SIG-M5 (cell line): ENCODE measurements at places on chromosomes 3 and 15.

DNA sequence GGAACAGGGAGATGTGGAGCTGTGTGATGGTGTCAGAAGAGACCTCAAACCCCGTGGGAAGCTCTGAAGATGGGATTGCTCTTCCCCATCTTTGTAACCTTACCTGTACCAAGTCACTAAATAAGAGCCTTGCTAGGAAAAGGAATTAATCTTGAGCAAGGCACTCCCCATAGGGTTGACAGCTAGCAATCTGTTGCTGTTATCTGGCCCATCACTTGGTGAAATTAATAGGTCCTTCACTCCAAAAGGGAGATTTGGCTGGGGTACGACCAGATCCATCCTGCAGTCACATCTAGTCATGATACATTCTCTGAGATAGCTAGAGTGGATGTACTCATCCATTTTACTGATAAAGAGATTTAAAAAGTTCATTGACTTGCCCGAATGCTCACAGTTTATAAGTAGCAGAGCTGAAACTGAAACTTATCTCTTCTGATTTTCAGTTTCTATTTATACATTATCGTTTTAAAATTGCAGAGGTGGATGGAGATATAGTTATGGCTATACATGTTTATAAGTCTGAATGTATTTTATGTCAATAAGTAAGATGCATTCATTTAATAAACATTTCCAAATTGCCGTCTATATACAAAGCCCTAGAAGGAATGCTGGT lies 299.1 kb upstream of the MCTP2 start:
- DNase-seq: no peak

- DNase-seq: no peak
Observed at GRCh38 chr15:39642011-39642640, 61.2 kb downstream of the THBS1 start.

DNA sequence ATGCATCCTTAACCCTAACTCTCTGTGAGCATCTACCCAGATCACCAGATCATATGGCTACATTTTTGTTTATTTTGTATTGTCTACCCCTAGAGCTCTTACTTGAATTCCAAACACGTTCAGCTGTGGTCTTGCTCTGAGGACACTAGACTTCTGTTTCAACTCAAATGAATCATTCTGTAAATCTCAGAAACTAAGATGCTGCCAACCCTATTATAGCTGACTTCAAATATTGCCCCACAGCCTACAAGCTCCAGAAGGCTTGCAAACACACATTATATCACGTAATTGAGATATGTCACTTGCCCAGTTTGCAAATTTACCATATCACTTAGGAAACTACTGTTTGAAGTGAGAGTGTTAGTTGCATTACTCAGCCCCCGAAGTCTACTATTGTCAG lies 426.2 kb upstream of the ARL6 start:
- DNase-seq: no peak

DNA sequence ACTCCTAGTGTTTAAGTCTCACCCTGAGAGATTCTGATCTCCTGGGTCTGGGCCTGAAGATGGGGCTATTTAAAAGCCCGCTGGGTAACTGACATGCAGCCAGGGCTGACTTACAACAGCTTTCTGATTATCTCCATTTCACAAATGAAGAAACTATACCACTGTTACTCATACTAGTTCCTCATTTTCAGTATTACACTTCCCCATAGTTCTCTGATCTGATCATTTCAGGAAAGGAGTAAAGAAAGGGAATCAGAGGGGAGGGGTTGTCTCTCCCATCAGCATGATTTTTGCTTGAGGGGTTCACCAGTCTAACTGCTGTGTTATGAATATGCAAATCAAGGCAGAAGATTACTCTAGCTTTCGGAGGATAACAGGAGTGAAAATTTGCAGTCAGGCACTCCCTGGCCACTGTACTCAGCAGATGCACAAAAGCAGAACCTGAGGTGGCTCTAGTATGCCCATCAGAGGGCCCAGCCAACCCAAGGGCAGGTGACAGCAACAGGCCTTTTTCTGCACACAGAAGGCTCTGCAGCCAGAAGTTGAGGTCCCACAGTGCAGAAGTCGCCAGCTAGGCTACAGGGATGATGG lies 59.4 kb downstream of the DAPK2 start:
- DNase-seq: peak; percentile 80

DNA sequence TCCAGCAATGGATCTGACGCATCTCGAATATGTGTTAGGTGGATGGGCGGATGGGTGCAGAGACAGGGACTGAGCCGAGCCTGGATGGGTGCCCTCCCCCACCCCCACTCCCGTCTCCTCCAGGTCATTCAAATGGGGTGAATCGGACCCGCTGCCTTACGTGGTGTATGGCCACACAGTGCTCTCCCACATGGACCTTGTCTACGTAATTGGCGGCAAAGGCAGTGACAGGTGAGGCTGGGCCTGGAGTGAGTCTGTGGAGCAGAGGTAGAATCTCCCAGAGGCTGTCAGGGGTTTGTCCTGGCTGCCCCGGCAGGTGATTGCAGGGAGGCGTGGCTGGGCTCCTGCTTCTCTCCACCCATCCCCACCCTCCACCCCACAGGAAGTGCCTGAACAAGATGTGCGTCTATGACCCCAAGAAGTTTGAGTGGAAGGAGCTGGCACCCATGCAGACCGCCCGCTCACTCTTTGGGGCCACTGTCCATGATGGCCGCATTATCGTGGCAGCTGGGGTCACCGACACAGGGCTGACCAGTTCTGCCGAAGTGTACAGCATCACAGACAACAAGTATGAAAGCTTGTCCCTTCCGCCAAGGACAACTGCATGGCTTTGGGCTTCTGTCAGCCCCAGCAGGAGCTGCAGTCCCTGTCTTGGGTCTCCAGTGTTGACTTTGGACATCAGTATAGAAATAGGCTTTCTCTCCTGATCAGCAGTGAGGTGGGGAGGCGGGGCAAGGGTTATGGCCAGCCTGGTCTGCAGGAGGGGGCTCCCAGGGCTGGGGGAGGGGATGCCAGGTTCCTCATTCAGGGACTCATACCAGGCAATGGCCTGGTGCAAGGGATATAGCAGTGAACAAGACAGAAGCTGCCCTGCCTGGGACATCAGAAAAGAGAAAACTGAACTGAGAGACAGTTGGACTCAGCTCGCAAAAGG lies 3.4 kb downstream of the KLHL40 start:
- DNase-seq: no peak

DNA sequence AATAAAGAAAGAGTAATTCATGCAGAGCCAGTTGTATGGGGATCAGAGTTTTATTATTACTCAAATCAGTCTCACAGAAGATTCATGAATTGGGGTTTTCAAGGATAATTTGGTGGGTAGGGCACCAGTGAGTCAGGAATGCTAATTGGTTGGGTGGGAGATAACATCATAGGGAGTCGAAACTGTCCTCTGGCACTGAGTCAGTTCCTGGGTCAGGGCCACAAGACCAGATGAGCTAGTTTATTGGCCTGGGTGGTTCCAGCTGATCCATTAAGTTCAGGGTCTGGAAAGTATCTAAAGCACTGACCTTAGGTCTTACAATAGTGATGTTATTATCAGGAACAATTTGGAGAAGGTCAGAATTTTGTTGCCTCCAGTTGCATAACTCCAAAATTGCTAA lies 998.6 kb upstream of the EPHA6 start:
- no peak for DNase-seq

DNA sequence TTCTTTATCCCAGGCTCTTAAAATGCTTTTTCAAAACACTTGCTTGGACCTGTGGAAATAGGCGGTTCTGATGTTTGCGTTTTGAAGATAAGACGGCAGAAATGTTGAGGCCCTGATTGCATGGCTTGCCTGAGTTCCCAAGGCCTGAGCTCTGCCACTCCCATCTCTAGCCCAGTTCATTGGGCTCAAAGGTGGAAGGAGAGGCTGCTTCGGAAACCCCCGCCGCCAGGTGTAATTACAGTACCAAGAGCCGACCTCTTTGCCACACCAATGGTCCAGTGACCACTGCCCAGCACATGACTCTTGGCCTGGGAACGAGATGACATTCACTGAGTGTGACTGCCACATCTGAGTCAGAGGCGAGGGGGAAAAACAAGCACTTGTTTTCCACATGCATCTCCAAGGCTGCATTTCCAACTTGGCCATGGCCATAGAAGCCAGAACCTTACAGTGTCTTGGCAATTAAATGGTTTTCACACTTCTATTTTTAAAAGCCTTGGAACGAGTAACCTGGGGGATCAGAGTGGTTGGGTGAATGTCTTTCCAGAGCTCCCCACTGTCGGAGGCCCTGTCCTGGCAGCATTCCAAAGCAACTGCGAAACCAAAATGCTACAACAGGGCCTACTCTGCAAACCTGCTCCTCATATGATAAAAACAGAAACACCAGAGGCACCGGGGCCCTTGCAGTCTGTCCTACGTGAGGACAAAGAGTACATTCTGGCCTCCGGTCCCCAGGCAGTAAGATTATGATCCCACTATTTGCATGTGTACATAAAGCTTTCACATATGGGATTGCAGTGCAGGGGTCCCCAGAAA lies 63.8 kb upstream of the CGNL1 start:
- DNase-seq: no peak

DNA sequence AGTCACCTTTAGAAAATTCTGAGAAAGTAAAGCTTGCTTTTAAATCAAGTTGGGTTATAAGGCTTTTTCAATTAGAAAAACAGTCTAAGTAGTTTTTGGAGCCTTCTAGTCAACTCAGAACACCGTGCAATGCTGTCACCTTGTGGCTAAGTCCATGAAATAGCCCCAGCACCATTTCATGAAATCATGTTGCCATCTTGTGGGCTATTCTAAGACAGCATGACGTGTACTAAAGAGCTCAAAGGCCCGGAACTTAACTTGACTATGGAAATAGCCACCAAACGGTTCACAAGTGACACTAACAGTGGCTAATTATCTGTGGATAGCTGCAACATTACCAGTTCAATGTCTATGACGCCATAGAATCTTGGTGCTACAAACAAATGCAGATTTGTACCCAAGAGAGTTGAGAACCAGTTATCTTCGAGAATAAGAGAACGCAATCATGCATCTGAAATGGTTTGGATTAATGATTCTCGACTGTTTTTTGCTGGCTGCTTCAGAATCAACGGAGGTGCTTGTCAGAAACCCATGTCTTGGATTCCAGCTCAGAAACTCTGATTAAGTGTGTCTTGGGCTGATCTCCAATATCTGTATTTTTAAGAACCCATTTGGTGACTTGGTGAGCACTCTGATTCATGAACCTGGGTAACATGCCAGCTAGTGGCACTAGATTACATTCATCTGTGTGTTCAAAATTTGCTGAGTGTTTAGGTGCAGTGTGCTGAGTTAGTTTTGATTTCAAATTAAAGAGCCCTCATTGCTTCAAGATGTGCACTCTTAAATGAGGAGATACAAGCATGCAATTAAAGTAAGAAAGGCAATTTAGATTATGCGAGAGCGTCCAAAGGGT lies 111.2 kb upstream of the MCTP2 start:
- peak; percentile 12 for DNase-seq

DNA sequence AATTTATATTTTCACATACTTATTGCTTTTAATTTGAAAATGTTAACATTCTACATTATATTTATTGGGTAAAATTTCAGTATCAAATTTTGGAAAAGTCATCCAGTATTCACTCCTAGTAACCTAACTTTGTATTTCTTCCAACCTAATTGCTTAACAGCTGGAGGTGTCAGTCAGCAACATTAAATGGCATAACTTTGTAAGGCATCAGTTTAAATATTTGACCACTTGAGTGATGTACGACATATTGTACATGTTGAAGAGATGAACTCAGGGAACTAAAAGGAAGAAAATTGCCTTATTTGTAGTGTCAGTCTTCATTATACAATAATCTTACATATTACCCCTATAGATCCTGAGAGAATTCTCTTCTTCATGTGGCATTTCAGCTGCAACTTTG lies 326.8 kb downstream of the NAALADL2 start:
- no peak for DNase-seq
